ENCODE measurements at places on chromosomes 1 and 21.

- DNase-seq: no peak
These were observed 31.1 kb downstream of the RAB3GAP2 start for GRCh38 chr1:220241072-220241663.

GRCh38 chr1:183821889-183822611 lies 17.1 kb downstream of the RGL1 start:
- no peak for DNase-seq

GRCh38 chr1:85025940-85026339 lies 22.4 kb downstream of the MCOLN3 start:
- DNase-seq: no peak

DNA sequence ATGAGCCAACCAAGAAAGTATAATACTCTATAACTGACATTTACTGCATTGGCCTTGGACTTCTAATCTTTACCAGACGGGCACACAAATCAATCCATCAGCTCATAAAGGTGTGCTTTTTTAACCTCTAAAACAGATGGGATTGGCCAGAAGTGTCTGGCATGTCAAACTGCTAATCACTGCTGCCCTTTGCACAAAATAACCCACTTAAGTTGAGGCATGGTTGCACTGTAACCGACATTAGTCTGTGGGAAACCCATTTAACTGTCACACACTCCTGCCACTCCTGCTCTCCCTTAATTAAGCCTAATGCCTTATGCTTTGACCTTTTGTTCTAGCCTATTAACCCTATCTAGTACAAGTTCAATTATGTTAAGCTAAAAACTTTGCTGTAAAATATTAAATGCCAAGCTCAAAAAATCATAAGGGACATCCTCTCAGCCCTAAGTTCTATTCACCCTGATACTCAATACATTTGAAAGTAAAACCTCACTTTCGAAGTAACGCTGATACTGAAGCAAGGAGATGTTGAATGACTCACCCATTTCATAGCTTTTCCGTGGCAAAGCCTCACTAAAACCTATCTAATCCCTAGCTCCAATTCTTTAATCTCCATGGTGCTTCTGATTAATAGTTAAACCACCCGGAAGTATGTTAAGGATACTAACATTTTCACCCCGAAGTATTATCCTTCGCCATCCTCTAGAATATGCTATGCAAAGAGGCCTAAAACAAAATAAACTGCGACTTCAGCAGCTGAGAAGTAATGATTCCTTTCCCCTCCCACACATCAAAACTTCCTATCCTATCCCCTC lies 12.9 kb downstream of the NRIP1 start:
- peak; percentile 29 for DNase-seq

DNA sequence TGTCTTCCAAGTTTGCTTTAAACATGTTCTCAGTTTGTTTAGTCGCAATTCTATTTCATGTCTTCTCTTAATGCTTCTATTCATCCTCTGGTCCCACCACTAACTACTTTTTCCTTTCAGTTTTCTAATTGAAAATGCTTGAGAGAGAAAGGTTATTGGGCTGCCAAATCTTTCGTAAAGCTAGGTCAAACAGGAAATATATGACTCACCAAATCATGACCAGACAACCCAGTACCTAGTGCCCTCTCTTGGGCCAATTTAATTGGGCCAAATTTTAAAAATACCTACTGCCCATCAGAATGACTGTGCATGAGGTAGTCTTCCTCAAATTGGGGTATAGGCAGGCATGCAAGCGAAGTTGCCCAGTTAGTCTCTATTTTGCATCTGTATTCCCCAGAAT lies 295.4 kb upstream of the PBX1 start:
- no peak for DNase-seq

DNA sequence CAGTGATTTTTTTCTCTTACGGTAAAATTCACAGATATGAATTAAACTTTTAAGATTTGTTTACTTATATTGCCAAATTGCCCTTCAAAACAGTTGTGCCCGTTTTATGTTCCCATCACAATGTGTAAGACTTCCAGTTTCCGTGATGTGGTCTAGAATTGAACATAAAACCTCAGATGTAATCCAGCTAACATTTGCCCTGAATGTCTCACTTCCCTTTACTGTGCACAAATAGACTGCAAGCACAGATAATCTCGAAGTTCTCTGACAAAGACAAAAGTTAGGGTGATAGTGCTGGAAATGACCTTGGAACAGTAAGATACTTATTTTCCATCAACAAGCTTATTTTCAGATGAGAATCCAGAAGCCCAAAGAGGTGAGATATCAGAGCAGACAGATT lies 177.5 kb downstream of the ZZZ3 start:
- DNase-seq: no peak

DNA sequence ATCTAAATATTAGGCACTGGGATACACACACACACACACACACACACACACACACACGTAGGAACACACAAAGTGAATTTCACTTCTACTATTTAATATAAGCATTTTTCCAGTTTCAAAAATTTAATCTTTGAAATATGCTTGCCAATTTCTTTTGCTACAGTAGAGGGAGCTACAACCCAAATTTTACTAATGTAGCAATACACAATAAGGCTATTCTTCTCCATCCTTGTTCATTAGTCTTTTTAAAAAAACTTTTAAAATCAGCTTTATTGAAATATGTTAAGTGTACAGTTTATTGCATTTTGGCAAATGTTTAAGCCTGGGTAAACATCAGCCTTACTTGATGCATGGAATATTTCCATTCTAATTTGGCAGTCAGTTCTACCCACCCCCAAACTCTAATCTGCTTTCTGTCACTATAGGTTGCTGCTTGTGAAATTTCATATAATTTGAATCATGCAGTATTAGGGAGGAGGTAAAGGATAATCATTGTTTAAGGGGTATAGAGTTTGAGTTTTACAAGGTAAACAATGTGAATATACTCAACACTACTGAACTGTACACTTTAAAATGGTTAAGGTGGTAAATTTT lies 93.0 kb upstream of the TENT5C start:
- DNase-seq: peak; percentile 17

- no peak for DNase-seq
These were observed 30.1 kb downstream of the EDN2 start for GRCh38 chr1:41454406-41454805.

GRCh38 chr1:230772457-230773395 lies 25.5 kb downstream of the CAPN9 start:
- DNase-seq: peak; percentile 56

DNA sequence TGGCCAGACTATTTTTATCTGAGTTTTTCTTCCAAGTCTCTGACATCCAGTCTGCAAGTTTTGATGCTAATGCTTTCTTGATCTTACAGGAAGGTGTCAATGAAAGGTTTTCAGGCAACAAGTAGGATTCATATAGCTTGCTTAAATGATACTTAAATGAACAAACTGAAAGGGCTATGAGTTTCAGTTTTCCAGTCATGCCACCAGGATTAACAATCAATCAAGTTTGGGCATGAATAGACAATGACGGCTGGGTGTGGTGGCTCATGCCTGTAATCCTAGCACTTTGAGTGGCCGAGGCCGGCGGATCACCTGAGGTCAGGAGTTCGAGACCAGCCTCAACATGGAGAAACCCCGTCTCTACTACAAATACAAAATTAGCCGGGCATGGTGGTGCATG lies 34.3 kb upstream of the SLC16A1 start:
- no peak for DNase-seq

- DNase-seq: no peak
These were observed 27.1 kb upstream of the TGFBR3 start for GRCh38 chr1:91913018-91913417.

- DNase-seq: no peak
These were observed 48.5 kb upstream of the S1PR1 start for GRCh38 chr1:101188331-101188730.

DNA sequence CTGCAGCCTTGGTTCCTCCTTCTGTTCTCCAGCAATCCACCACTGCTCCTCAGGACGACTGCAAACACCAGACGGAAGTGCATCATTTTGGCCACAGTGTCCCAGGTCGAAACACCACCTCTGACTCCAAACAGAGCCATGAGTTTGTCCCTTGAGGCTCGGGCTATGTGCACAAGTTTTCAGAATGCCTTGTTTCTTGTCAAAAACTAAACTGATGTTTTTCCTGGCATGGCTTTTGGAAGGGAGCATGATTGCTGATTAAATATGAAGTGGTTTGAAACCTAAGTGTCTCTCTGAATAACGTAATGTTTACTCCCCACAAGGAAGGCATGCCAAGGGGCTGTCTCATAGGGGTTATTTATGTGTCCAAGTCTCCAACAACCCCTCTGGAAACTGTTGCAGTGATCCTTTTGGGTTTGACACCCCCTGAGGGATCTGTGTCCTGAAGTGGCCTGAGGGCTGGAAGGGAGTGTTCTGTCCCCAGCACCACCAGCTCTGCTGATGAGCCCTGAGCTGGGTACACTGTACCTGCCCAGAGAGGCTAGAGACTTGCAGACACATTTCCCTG lies 132.7 kb downstream of the PLPP3 start:
- no peak for DNase-seq

DNA sequence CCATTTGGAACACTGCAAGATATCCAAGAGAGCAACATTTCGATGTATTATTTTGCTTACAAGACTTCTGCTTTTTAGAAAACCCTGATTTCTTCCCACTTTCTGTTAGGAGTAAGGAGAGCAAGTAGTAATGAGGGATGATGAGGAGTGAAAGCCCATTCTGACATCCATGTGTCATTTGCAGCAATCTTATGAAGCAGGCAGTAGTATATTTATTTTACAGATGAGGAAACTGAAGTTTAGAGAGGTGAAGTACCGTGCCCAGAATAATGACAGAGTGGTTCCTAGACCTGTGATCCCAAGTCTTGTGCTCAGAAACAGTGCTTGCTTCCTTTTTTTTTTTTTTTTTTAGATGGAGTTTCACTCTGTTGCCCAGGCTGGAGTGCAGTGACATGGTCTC lies 7.1 kb upstream of the ZSCAN20 start:
- DNase-seq: no peak

- DNase-seq: no peak
These were observed 51.0 kb downstream of the COL18A1 start for GRCh38 chr21:45455674-45456583.

DNA sequence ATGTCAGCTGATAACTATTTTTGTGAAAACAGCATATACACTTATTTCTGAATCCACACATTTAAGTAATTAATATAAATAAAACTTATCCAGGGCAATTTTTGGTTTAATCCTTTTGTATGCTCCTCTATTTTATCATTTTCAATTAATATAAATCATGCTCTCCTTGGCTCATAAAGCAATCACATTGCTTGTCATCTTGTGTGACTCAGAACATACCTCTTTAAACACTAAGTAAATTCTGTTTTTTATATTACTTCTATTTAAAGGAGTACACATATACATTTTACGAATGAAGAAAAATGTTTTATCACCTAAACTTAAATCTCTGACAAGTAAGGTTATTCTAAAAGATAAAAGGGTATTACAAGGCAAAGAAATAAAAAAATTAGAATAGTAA lies 175.3 kb downstream of the USH2A start:
- no peak for DNase-seq

DNA sequence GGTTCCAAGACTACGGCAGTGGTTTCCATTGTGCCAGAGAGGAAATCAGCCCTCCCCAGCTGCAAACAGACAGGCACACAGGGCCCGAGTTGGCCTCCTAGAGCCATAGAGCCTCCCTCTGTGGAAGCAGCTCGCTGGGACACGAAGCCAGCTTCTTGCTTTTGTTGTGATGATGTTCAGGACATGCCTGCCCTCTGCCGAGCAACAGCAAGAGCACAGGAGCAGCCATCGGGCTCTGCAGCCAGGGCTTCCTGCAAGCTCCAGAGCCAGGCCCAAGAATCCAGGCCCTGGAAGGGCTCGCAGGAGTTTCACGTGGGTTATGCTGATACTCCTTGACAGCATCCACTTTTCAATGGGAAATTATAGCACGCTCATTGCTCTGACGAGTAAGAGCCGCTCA lies 18.5 kb downstream of the NPHP4 start:
- no peak for DNase-seq

- DNase-seq: no peak
These were observed 60.9 kb downstream of the AK5 start for GRCh38 chr1:77342745-77343144.

DNA sequence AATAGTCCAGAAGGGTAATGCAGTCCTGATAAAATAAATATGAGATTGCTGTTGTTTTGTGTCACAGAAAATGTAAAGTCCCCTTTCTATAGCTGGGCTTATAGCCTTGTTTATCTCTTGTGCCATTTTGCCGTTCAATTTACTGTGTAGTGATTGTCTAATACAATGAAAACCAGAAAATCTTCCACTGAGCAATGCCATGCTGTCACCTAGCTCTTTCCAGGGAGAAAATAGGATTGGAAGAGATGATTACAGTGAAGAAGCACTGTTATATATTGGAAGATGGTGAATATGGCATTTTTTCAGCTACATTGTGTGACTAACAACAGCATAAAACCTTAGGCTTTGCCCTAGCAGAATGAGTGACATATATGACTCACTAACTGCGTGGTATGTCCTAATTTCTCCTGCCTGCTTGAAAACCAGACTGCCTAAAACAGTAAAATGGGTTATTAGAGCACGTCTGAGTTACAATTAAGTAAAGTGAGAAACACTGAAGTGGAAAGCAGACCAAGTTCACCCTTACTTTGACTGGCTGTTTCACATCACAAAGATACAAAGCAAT lies 332.4 kb upstream of the ZP4 start:
- peak; percentile 30 for DNase-seq

GRCh38 chr1:38027201-38028104 lies 14.9 kb downstream of the UTP11 start:
- no peak for DNase-seq

- DNase-seq: no peak
These were observed 28.5 kb upstream of the ACADM start for GRCh38 chr1:75696000-75696399.

- DNase-seq: peak; percentile 25
These were observed 1.2 kb upstream of the C1orf198 start for GRCh38 chr1:230869500-230869899.

DNA sequence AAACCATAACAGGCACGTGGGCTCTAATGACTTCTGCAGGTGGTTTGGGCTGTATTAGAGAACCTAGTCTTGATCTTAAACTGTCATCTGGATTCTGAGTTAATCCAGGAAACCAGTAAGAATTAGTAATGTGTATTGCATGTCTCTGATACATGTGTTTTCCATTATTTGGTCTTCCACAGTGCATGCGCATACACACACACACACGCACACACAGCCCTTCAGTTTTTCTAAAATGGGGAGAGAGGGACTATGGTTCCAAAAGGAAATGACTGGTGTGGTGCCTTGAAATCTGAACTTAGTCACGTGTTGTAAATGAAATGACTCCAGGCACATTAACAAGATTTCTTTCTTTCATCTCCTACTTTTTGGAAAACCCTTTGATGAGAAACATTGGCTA lies 67.6 kb downstream of the OLFML2B start:
- DNase-seq: no peak

DNA sequence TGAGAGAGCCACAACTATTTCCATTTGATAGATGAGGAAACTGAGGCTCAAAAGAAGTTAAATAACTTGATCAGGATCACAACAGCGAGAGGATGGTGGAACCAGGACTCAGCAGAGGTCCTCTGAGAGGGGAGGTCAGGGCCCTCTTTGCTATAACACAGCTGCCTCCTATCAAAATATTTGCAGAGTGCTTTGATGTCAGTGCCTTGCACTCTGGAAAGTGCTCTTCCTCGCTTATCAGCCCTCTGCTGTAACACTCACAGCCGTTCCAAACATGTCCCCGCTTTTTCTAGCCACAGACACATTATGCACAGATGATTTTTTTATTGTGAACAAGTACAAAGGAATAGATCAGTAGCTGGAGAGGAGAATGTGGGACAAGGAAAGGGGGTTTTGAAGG lies 71.8 kb upstream of the ARHGAP29 start:
- no peak for DNase-seq

Data from kidney glomerular epithelial cell (primary cell).